ENCODE measurements at places on chromosomes 12 and 14.

DNA sequence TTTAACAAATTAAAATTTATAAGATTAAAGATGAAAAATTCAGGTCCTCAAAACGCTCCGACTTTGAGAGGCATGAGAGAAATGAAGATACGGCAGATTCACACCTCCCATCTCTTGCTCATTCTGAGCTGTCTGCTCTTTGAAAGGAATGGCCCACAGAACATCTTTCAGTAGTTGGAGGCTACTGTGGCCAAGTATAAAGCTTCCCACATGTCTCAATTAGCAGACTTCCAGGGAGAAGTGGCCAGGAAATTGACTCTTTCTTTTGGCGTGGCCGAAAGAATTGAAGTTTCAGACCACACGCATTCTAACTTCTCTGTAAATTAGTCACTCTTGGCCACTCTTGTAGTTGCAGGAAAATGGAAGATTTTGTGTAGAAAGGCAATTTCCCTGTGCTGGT is 129.2 kb downstream of the DIP2B start:
- peak; percentile 72 for DNase-seq

- no peak for DNase-seq
Observed at GRCh38 chr12:115897729-115898128, 379.8 kb downstream of the MED13L start.

DNA sequence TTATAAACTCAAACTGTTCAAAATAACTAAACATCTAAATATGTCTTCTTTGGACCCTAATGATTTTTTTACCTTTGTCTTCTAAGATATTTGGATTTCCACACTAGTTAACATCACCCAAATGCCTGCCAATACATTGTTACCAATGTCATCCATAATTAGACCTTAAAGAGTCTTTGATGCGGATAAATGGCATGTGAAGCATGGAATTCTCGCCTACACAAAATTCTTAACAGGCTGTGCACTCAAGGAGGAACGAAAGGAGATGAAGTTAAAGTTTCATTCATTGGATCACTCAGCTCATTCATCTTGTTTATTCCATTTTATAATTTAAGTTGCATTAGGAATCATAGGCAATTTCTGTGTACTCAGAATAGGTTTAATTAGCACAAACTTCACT is 219.7 kb downstream of the ACSS3 start:
- no peak for DNase-seq

DNA sequence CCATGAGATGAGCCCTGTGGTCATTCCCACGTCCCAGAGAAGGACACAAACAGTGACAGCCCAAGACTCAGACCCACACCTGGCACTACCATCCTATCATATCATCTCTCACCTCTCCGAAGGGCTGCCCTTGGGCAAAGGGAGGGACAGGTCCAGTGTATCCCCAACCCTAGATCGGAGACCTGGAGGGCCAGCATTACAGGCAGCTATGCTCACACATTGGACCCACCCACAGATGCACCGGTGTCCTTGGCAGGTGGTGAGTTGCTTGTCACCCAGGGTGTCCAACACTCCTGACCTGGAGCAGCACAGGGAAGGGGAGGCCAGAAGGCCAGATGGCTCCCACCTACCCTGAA is 117.4 kb downstream of the DICER1 start:
- no peak for DNase-seq

DNA sequence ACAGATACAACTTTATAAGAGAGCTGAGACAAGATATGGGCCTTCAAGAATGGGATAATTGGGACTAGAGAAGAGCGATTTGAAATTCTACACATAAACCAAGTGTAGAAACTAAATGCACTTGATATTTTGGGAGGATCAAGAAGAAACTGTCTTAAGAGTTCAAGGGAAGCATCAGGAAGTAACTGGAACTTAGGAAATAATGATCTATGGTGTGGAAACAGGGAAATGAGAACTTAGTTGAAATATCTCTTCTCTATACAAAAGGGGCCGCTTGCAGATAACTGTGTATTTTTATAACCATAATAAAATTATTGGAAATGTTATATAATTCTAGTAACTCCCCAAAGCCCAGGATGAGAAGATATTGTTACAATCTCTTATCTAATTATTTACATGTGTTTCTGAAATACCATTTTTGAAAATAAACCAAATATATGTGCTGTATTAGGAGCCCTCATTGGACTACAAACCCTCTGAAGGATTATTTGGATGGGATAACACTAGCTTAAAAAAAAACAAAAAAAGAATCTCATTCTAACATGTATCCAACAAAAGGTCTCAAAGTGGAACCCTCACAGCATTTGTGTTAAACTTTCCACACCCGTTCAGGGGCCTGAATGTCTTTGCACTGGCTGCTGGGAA is 84.7 kb upstream of the FLRT2 start:
- no peak for DNase-seq

DNA sequence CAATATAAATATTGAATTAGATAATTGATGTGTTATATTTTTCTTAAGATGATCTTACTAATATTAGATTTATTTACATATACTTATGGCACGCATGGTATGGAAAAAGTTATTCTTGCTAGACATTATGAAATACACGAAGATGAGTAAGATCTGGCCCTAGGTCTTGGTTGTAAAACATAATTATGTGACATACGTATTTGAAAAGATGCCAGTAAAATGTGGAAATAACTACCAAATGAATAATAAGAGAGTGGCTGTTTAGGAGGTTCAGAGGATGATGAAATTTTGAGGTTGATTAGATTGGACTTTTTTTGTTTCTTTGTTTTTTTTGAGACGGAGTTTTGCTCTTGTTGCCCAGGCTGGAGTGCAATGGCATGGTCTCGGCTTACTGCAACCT is 41.3 kb downstream of the FANCM start:
- peak; percentile 98 for DNase-seq

DNA sequence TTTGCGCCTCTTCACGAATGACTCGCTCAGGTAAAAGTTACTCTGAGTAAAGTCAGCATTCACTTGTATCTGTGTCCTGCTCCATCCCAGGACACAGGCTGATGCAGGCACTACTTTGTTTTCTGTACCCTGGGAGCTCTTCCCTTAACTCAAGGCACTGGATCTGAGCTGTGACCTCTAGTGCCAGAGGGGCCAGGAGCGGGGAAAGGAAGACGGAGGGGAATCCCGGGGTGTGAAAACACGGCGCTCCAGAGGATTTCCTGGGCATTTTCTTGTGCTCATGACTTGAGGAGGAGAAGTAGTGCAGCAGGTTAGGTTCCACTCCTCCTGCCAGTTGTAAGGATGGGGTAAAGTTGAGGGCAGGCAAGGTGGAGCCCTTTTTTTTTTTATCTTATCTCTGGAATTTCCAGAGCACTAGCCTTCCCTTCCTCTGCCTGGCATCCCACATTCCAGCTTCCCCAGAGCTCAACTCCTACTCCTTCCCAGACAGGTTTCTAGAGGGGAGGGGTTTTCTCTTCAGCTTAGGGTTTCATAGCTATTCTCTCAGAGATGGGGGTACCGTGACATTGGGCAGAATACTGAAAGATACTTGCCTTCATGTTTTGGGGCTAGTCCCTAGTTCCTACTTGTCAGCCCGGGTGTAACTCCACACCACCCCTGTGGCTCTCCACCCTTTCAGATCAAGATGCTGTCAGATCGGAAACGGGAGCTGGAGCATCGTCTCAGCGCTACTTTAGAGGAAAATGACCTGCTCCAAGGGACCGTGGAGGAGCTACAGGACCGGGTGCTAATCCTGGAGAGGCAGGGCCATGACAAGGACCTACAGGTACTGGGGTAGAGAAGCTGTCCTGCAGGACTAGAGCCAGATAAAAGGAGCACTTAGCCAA is 52.3 kb downstream of the RAB35 start:
- DNase-seq, result no peak

DNA sequence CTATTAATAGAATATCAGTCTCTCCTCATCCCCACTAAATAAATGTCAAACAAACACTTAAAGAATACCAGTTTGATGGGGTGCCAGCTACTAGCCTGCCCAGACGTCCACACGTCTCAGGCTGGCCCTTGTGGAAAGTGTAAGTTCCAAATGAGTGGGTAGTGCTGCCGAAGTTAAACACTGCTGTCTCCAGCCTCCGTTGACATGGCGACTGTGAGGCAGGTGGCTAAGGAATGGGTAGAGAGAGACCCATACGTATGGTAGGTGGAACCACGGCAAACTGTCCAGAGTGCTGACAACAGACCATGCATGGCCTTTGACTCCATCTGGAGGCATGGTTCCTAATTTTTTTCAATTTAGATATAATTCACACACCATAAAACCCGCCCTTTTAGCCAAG is 37.9 kb downstream of the PITPNM2 start:
- DNase-seq, result no peak

DNA sequence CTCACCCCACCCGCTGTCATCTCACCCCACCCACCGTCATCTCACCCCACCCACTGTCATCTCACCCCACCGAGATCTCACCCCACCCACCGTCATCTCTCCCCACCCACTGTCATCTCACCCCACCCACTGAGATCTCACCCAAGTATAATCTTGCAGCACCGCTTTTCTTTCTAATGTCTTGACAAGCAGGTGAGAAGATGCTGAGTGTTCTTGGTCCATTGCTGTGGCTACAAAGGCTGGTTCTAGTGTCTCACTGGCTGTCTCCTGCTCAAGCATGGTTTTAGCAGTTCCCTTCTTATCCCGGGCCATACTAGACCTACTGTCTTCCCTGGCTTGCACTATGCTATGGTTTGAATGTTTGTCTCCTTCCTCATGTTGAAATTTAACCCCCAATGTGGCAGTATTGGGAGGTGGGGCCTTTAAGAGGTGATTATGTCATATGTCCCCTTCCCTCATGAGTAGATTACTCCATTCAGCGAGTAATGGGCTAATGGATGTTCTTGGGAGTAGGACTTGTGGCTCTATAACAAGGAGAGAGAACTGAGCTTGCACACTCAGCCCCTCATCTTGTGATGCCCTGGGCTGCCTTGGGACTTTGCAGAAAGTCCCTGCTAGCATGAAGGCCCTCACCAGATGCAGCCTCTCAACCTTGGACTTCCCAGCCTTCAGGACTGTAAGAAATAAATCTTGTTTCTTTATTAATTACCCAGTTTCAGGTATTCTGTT is 47.7 kb upstream of the PPP2R5C start:
- no peak for DNase-seq

DNA sequence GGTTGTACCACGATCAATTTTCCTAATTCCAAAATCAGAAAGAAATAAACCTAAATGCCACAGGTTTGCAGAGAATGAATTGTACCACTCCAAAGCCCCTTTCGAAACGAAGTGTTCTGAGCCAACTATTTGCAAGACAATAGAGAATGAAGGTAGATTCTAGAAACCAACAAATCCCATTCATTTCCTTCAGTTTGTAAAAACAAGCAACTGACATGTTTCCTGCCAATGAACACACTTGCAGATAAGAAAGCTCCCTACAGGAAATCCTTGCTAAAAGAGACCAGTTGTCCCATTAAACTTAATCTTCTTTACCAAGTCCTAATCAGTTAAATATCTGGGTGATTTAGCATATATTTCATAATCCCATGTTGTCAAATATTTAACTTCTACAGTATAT is 198.4 kb upstream of the FOXN3 start:
- DNase-seq, result peak; percentile 61

- DNase-seq, result no peak
Observed at GRCh38 chr12:123089140-123089539, 61.8 kb downstream of the PITPNM2 start.

- DNase-seq, result peak; percentile 78
Observed at GRCh38 chr12:24997970-24998582, 49.2 kb upstream of the BCAT1 start.

- no peak for DNase-seq
Observed at GRCh38 chr12:85656561-85656960, 179.6 kb downstream of the RASSF9 start.

GRCh38 chr12:47408171-47408871 is 297.5 kb downstream of the RPAP3 start:
- DNase-seq, result no peak

- peak; percentile 56 for DNase-seq
Observed at GRCh38 chr14:25887251-25887878, 710.5 kb downstream of the NOVA1 start.

DNA sequence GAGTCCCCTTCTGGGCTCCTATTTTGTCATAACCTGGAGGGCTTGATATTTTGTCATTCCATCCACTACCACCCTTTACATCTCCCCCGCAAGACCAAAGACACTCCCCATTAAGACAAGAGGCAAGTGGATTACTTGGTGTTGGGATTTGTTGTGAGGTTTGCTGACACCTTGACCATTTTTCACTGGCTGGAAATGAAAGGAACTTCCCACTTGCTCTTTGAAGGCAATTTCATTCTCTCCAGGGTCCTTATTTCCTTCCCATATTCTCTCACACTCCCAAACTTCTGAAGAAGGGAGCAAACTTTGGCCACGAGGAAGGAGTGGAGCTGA is 14.9 kb downstream of the AGAP2 start:
- no peak for DNase-seq

DNA sequence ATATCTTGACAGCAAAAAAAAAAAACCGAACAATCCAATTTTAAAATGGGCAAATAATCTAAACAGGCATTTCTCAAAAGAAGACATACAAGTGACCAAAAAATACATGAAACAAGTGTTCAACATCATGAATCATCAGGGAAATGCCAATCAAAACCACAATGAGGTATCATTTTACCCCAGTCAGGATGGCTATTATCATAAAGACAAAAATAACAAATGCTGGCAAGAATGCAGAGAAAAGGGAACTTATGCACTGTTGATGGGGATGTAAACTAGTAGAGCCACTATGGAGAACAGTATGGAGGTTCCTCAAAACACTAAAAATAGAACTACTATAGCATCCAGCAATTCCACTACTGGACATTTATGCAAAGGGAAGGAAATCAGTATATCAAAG is 448.2 kb downstream of the RGS6 start:
- no peak for DNase-seq

DNA sequence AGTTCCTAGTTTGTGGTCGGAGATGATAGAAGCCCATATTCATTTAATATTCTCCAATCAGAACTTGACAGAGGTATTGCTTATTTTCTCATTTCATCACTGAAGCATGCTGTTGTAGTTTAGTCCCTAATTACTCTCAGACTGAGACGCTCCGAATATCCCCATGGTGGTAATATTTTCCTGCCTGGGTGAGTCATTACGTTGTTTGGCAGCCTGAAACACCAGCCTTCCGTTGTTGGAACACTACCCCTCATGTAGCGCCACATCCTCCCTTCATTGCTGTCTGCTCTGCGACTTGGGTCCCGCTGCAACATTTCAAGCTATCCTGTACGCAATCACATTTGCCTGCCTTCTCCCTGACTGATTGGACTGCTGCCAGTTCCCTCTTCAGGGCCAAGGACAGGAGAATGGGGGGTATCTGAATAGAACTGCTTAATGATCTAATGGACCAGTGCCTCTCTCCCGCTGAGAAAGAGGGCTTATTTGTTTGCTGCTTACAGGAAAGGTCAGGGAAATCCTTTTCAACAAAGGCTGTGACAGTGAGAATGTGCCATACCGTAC is 369.1 kb downstream of the NPAS3 start:
- DNase-seq, result peak; percentile 32

DNA sequence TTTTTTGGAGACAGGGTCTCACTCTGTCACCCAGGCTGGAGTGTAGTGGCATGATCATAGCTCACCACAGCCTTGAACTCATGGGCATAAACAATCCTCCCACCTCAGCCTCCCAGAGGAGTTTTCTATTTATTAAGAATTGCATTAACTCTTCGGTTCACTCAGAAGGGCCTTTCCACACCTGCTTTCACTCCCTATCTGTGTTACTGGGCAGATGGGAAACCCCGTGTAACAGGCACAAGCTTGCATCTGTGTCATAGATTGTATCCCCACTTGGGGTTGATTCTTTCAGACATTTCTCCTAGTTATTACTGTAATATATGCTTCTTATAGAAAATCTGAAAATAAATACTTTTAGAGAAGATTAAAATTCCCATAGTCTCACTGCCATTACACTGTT is 38.7 kb downstream of the STX2 start:
- DNase-seq, result no peak

All from cardiac fibroblast (primary cell).